RKO (cell line): ENCODE measurements at places on chromosomes 2 and 18.

DNA sequence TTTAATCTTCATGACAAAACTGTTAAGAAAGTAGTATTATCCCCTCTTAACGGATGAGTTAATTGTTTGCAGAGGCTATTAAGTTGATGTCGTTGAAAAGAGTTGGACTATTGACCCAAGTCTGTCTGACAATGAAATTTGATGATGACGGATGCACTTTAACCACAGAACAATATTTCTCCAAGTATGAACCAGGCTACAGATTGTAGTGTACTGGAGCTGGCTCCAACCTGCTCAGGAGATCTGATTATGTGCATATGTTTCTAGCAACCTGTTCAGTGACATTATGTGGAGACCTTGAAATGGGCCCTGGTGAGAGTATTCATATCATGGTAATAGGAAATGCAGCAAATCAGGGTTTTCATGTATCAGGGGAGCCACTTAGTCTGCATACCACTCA, 174.1 kb downstream of the CDH7 start:
- DNase-seq = no peak

DNA sequence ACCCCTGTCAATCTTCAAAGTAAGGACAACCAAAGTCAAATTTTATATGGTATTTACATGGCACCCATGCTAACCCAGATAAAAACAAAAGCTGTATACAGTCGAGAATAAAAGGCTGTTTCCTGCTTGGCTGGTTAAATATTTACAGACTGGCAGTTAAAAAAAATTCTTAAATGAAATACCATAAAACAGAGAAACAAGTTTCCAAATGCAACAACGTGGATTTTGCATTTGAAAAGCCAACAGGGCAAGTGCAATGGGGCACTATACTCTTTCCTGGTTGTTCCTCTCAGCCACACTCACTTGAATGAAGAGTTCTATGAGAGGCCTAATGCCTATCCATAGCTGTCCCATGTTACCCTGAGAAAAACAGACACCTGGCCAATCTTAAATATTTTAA, 6.1 kb upstream of the NR4A2 start:
- no peak for DNase-seq

DNA sequence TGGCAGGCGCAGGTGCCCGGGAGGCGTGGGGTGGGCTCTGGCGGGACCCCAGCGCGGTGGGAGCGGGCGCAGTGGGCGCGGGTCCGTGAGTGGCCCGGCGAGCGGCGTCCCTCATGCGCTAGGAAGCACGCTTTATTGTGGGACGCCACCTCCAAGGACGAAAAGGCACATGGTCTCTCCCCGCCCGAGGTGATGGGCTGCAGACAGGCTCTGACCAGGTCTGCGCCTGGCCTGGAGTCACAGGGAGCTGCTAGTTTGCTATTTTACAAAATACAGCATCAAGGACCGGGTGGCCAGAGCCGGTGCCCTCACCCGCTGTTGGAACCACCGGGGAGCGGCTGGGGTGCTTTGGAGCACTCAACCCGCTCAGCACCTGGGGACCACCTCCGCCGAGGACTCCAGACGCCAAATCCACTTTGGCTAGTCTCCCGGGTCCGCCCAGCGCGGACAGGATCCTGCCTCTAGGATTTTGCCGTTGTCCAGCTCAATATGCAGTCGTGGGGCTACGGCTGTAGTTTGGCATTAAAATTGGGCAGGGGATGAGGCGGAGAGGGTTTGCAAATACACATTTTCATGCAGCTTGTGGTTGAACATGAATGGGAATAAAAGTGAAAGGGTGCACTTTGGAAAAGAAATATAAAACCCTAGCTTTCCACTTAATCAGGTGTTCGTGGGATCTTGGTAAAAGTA, 65.4 kb downstream of the LRRFIP1 start:
- peak; percentile 56 for DNase-seq

- DNase-seq = no peak
Measured at GRCh38 chr2:45674035-45674816, 22.8 kb downstream of the PRKCE start.

- no peak for DNase-seq
Measured at GRCh38 chr2:101803128-101803527, 105.6 kb downstream of the MAP4K4 start.

- no peak for DNase-seq
Measured at GRCh38 chr2:219783359-219783975, 156.0 kb downstream of the SLC4A3 start.

GRCh38 chr2:64700133-64700809, 46.6 kb upstream of the SERTAD2 start:
- DNase-seq = no peak

- DNase-seq = no peak
Measured at GRCh38 chr2:129231924-129232323, 747.5 kb upstream of the RAB6C start.

DNA sequence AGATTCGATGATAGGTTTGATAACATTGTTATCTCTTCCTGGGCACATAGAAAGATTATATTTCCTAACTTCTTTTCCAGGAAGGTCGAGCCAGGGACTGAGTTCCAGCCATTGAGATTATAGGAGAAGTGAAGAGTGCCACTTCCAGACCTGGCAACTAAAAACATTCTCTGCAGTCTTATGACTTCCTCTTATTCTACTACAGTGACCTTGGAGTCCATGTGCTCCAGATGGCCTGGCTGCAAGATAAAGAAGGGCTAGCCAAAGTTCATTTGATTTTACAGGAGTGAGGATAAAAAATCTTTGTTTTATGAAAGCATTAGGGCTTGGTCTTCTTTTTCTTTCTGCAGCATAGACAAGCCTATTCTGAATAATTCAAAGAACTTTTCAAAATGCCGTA, 363.0 kb downstream of the FSIP2 start:
- no peak for DNase-seq

DNA sequence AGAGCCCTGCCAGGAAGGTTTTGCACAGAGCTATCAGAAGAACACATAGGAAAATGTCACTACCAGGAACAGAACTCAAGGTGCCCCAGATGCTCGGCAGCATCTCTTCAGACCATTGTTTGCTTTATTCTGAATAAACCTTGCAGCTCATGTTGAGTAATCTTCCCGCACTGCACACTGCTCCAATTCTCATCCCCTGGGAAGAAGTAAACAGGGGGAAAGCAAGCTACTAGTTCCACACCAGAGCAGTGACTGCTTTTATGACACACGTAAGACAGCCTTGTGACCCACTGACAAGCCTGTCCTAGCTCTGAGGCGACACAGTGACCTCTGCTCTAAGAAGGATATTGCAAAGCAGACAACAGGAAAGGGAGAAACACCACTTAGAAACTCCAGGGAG, 44.2 kb downstream of the NRP2 start:
- no peak for DNase-seq

DNA sequence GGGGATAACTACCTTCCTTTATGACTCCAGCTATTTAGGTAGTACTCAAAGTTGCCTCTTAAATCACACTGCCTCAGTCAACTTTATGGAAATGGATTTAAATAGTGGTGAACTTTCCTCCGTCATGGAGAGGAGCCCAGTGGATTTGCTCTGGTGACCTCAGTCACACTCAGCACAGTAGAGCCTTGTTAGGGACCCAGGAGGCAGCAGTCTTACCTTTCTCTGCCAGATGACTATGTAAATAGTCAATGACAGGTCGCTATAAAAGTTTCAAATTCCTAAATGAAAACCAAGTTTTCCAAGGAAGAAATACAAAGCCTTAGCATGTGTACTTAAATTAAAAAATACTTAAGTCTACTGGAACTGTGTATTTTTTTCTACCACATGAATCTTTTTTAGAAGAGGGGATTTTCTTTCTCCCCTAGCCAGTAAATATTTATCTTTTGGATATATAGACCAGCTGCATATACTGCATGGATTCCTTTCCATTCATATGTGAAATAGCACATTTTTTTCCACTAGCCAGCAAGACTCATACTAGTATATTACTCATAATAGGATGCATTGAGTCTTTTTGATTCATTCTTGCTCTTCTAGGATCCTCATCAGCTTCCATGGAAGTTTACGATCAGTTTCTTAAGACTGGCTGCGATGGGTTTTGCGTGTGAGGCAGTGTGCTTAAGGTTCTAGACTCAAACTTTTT, 147.1 kb downstream of the FMNL2 start:
- peak; percentile 20 for DNase-seq

DNA sequence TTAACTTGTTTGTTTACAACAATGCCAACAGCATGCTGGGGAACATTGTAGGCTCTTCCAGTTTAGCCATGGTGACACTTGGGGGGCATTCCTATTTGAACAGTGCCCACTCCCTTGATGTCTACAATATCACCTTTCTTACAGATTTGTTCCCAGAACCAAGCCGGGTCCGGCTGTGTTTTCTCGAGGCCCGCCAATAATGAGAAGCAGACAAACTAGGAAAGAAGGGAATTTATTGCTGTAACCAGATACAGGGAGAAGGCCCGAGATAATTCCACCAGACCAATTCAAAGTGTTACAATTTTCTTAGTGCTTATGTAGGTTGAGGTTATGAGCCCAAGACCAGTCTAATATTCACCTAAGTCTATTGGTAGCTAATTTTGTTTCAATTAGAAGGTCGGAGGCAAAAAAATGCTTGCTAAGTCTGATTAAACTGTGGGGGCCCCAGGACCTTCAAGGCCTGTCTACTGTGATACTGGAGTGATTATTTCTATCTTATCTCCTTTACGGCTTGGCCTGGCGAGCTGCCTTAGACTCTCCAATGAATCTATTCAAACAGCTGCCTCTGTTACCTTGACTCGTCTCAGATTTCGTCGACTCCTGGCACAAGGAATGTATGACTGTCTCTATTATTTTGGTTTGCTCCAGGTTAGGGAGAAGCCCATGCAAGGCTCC, 59.1 kb upstream of the PSME4 start:
- no peak for DNase-seq

DNA sequence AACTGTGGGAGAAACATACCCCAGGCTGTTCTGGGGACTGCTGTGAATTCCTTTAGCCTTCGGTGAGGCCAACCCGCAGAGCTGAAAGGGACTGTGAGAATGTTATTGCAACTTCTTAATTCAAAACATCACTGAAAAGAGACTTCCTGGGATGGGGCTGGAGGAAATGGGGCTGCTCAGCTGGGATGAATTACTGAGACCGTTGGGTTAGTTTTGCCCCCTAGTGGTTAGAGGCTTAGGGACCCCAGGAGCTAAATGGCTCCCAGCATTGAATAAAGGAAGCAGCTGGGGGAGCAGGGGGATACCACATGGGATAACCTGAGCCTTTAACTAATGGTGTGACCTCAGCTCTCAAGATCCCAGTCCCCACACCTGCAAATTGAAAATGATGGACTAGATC, 941.1 kb upstream of the FANCL start:
- DNase-seq = peak; percentile 26

- peak; percentile 80 for DNase-seq
Measured at GRCh38 chr2:100291152-100291970, 30.9 kb downstream of the LONRF2 start.

DNA sequence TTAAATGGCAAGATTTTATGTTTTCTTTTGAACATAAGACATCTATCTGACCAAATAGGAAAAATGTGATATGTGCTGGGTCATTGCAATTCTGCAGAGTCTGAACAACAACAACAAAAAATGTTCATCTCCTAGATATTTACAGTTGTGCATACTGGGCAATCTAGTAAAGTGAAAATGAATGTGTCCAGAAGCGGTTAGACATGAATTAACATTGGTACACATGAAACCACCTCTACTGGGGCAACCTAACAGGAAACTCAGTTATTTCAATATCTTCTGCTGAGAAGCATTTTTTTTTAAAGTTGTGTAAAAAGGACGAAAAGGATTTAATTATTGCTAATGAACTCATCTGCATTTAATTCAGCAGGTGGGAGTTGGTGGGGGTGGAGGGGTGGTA, 76.9 kb downstream of the DHRS9 start:
- DNase-seq = no peak

DNA sequence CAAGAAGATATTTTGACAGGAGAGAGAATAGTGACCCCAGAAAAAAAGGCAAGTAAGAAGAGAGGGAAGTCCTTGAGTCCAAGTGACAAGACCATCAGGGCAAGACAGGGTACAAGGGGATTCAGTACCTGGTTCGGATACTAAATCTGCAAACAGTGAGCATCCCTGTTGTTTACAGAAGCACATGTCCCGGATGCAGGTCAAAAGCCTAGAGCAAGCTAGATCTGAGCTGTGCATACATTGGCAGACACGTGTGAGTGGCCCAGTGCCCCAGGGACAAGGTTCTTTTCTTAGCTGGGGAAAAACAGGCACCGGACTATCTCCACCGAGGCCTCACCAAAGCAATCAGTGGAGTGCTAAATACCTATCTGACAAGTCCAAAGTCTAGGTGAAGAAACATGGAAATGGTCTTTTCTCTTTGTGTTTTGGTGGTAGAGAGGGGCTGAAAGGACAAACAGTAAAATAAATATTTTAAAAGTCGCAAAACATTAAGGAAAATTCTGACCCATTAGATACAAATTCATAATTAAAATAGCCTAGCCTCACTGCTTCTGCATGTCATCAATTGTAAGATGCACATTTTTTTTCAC, 165.2 kb downstream of the SUCLG1 start:
- no peak for DNase-seq

- DNase-seq = no peak
Measured at GRCh38 chr2:217068677-217069250, 208.9 kb upstream of the TNP1 start.

DNA sequence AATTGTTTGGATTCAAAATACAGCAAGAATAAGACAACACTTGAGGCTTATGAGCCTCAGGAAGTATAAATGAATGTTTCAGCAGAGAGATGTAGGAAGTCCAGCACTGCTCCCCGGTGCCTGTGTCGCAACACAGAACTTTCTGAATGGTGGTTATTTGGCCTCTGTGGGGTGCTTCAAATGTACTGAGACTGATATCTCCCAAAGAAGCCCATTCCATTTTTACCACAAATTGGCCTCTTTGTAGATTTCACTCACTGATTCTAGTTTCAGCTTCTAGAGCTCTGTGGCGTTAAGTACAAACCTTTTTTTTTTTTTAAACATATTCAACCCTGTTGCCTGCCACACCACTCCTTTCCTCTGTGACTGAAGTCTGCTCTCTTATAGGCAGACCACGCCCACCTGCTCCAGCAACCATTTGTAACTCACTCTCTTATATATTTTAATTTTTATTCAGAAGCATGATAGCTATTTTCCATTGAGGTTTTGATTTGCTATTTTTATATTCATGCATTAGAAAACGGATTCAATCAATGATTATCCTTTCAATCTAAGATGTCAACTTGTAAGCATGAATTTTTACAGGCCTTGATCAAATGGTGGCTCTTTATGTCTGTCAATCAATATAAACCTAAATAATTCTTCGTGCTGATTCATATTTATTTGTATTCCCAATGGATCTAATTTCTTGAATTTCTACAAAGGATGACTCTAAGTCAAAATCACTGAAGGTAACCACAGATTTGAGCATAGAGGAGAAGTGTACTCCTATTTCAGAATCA, 277.1 kb upstream of the CCDC68 start:
- no peak for DNase-seq
